ENCODE measurements at places on chromosomes 2 and 18.

GRCh38 chr18:70431203-70431624 is 142.4 kb downstream of the SOCS6 start:
- DNase-seq, result no peak

- no peak for DNase-seq
Observed at GRCh38 chr2:152701198-152701597, 16.1 kb downstream of the PRPF40A start.

- peak; percentile 76 for DNase-seq
Observed at GRCh38 chr2:47174733-47175361, 19.7 kb upstream of the STPG4 start.

GRCh38 chr2:1967242-1968208 is 223.2 kb upstream of the PXDN start:
- DNase-seq, result peak; percentile 8

GRCh38 chr2:118054213-118055008 is 33.9 kb upstream of the INSIG2 start:
- DNase-seq, result no peak

- no peak for DNase-seq
Observed at GRCh38 chr2:59567151-59567550, 986.3 kb downstream of the BCL11A start.

GRCh38 chr2:112541315-112542122 is 746 bp upstream of the POLR1B start:
- DNase-seq, result no peak

DNA sequence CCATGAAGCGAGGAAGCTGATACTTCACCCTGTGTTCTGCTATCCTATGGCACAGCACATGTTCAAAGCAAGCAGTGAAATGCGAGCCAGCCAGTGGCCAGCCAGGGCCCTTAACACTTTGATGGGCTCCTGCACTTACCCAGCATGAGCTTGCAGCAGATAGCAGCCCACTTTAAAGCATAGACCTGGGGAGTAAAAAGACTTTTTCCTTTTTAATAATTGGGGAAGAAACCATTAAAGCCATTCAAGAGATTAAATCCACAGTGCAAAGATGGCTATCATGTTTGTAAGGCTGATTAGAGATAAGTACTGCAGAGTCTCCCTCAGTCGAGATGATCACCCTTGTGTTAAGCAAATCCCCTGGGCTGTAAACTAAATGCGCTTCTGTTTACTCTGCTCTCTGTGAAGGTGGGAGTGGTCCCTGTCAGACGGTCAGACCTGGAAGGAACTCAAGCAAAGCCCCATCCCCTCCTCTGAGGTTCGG is 15.7 kb downstream of the CCBE1 start:
- no peak for DNase-seq

DNA sequence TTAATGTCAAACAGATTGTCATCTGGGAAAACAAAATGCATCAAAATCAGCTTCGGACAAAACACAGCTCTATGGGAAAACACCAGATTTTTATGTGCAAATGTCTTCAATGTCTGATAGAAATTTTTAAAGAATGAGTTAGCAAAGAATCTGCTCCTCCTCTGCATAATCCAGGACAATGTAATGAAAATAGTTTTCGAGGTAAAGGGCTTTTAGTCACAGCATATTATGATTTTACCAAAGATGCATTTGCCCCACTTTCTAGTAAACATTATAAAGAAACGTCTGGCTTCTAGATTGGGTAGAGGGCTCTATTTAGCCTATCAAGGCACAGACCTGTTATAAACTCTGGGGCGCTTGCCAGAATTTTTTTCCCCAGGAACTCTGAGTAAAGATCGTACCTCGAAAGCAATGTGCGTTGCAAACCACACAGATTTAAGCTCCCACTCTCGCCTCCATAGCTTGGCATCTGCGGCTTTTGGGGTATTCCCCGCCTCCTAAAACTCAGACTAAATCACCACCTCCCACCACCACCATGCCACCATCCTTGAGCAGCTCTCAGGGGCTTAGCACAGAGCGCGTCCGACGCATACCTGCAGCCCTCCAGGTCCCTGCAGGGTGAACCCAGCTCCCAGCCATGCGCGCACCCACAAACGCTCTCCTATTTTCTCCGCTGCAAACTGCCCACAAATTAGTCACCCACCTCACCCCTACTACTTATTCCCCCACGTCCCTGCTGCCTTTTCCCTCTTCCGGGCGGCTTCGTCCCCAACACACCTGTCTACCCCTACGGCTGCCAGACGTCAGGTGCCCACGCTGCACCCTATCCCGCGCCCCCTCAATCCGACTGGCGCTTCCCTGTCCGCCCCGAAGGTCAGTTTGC is 829 bp downstream of the ACVR1C start:
- peak; percentile 56 for DNase-seq

DNA sequence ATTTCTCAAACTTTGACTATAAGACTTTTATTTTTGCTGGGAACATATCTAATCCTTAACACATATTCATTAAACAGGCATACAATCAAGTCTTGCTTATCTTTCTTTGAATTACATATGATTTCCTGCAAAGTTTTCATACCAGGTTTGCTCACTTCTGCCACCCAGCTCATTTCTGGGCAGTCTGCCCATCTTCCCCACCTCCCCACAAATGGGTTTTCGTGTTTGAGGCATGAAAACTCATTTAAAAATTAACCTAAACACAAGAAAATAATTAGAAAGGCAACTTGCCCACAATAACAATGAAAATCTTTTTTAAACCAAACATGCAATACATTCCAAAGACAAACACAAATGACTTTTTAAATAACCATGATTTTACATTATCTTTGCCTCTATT is 3.4 kb downstream of the CHST9 start:
- no peak for DNase-seq

DNA sequence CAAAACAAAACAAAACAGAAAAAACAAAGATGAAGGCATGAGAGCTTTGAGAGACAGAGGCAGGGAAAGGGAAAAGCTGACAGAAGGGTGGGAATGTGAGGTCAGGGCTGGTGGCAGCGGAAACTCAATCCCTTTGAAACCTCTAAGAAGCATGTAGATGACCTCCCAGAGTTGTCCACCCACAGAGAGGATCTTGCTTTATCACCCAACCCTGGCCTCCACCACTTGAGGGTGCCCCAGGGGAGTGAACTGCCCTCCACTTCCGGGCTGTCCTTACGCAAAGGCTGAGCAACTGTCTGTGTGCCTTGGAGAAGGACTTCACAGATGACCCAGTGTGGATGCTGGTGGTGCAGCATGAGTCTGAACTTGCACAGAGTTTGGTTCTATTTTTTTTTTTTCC is 26.7 kb downstream of the PDCL3 start:
- no peak for DNase-seq

GRCh38 chr2:241886840-241887447 is 17.4 kb downstream of the RTP5 start:
- DNase-seq, result no peak

DNA sequence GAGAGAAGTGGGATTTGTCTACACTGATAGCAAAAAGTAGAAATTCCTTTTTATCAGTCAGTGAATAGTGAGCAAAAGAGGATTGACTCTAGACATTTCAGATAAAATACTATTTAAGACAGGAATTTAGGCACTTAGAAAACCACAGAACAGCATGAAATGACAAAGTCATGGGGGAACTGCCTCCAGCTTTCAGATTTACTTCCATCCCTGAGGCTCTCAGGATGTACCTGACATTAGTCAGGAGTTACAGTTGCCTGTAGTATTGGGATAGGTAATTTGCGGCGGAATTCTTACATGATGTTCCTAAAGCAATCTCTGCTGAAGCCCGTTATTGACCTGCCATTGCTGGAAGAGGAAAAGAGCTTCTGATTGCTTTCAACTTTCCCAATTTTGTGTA is 337.1 kb upstream of the MAP2 start:
- DNase-seq, result no peak

- no peak for DNase-seq
Observed at GRCh38 chr2:231519975-231520555, 10.2 kb downstream of the NMUR1 start.

- no peak for DNase-seq
Observed at GRCh38 chr2:141660232-141660631, 470.6 kb downstream of the LRP1B start.

DNA sequence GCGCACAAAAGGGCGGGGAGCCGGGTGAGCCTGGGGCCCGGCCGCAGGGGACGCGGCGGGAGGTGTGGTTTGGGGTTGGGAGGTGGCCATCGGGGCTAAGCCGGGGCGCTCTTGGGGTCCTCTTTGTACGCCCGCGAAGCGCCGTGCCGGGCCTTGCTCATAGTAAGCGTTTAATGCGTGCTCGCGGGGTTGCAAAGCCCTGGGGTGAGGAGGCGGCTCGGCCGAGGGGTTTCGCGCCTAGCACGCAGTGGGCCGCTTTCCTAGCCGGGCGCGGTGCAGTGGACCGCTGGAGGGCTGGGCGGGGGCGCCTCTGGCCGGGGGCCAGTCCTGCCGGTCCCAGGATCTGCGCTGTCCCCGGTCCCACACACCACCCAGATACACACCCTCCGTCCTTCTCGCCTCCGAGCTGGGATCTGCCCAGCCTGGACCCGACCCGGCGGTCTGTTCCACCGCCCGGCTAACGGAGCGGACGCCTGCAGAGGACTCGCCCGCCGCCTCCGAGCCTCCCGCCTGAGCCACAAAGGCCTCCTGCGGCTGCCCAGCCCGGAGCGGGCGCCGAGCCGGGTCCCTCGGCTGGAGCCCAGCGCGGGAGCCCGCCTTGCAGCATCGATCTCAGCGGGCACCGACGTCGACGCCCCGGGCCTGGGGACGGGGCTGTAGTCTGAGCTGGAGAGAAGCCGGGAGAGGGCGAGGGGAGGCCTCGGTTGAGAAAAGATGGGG is 564 bp downstream of the DPYSL5 start:
- peak; percentile 58 for DNase-seq

DNA sequence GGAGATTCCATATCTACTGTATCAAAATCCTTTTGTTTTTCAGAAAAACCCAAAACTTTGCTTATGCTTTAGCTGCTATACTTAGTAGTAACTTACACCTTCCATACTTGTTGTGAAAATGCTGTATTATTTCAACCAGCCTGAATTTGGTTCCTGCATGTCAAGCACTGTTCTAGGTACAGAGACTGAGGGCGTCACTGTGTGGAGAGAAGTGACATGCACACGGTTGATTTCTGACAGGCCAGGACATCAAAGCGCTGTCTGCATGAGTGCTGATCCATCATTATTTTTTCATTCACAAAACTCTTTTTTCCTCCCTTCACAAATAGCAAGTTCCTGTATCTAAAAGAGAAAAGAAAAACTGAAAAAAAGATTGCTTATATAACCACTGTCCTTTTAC is 31.6 kb downstream of the TRAPPC12 start:
- DNase-seq, result no peak

DNA sequence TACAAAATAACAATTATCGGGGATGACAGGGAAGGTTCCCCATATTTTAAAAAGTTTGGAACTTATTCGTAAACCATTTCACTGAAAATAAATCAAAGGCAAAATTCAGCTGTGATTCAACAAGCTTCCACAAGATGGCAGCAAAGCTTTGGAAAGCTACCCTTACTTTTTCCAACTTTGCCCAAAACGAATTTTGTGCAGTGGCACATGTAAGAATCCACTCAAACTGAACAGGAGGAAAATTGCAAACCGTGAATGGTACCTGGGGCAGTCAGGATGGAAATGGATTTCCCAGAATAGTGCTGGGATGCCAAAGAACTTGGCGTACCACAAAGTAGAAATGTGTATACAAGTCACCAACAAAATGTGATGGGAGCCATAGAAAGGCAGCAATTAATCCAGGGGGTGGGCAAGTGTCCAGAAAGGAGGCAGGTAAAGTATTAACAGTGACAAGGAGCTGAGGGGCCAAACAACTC is 10.7 kb downstream of the RPL31 start:
- peak; percentile 9 for DNase-seq

- no peak for DNase-seq
Observed at GRCh38 chr2:217316743-217317142, 456.9 kb upstream of the TNP1 start.

DNA sequence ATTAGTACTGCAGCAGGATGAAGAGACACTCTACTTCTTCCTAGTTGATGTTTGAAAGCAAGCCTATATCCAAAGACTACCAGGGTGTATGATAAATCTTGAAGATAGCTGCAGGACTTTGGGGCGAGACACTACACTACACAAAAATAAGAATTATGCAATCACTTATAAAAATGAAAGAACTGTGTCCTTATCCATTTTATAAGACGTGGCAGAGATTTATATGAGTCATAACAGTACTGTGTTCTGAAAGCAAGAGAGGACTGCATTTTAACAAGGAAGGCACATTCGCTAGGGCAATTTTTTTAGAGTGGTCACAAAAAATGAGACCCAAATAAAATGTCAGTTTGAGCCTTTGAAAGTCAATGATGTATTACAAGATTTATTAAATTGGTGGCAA is 617.0 kb upstream of the LINC00305 start:
- DNase-seq, result no peak

All from NCI-H1105 treated with DMSO at 0.1 percent for 48 hours (cell line).